Posterior vena cava (tissue), 2 donors: ENCODE measurements at places on chromosomes 16 and 17. TPM values are rescaled to one million over a fixed set of nuclear protein-coding genes. Genes with fewer than 3 reads are reported as not detected.

DNA sequence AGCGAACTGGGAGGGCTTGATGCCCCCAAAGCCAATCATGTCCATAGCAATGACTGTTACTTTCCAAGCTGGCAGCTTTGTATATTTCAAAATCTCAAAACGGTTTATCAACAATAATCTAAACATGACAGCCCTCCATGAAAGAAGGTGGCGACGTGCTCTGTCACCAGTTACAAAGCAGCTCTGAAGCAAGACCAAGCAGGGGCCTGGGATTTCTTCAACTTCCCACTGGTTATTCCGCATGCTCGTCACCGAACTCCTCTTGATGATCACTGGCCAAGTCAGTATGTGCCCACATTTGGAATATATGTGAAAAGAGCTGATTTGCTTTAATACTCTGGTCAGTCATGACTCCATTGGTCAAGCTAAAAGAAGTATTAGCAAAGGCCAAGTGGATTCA lies 175.6 kb downstream of the VPS53 start:
- DNase-seq, result peak; percentile 32

DNA sequence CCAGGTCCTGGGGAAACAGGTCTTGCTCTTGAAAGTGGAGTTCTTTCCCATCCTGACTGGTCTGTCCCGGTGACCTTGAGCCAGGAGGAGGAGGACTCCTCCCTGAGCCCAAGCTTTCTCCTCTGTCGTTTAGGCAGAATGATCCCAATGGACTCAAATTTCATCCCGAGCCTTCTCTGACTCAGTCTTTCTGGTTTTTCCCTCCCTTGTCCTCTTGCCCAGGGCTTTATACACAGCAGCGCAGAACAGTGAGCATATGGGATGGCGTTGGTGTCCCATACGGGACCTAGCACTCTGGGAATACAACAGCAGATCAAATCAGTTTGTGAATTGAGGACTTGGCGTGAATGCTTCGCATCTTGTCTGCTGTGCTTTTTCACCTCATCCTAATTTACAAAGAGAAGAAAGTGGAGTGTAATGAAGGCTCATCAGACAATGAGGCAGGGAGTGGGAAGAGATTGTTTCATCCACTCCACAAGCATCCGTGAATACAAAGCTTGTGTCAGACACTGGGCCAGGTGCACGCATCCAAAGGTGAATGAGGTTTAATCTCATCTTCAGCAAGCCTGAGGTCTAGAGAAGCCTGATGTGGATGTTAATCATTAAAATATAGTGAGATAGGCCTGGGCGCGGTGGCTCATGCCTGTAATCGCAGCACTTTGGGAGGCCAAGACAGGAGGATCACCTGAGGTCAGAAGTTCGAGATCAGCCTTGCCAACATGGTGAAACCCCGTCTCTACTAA lies 1.1 kb upstream of the XYLT1 start:
- DNase-seq, result no peak

DNA sequence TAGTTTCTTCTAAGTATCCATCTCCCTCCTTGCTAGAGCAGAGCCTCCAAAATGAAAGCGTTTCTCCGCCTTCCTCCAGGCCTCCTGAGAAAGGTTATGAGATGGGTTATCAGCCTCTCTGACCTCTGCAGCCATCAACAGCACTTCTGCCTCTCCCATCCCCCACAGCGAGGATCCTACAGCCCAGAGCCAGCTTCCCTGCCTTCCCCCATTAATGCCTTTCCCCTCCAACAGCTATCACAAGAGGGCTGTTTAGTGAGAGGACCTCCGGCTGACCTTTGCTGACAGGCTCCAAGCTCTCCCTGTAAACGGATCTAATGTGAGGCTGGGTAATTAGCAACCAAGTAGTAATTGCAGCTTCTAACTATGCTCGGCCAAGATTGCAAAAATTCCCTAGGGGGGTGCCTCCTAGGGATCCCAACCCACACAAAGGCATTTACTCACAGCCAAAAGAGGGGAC lies 55.8 kb downstream of the ZFHX3 start:
- no peak for DNase-seq

DNA sequence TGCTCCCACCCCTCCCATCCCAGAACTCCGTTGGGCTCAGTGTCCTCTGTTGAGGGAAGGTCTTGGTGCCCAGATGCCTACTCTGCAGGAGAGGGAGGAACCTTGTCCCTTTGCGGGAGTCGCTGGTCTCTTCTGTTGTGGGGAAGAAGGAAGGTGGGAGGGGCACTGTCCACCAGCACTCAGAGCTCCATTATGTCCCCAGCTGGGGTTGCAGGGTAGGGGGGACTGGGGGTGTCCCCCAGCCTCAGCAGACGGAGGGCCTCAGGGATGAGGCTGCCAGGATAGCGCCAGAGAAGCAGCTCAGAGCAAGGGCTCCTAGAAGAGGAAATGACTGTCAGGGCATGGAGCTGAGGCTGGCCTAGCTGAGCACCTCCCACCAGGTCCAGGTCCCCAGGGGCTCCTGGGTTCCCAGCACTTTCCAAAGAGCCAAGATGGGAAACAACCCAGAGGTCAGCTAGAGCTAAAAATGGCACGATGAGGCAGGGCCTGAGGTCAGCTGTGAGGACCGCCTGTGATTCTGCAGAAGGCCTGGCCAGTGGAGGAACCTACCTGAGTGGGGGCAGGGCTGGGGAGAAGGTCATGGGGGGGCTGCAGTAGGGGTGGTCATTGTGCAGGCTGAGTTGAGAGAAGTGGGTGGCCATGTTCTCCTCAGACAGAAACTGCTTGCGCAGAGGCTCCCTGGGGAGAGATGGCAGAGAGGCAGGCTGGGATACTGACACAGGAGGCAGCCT lies 893 bp downstream of the HCFC1R1 start:
- peak; percentile 88 for DNase-seq

DNA sequence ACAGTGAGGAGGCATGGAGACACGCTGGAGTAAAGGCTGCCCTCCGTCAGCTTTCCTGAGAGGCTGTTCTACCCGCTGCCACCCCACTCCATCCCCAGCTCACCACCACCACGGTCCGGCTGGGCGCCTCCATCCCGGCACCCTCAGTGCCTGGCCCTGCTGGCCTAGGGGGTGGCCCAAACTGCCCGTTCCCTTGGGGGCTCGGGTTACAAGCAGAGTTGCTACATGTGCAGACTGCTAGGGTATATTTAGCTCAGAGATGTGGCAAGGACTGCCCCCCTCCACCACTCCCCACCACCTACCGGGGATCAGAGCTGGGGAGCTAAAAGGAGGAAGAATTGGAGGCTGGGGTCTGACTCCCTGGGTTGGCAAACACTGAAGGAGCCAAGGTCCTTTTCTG lies 4.1 kb downstream of the CACNB1 start:
- no peak for DNase-seq

QRICH2 gene
- total RNA-seq, result 0.83 TPM

DPEP3 gene
- not detected for total RNA-seq

GAST gene
- total RNA-seq, result not detected

HSPB9 gene
- total RNA-seq, result not detected

KCNJ16 gene
- total RNA-seq, result 0.19 TPM

CLEC18B gene
- 0.52 TPM for total RNA-seq

PSMD3 gene
- 65.5 TPM for total RNA-seq
